ENCODE measurements at places on chromosomes 11 and 22.
A peak's percentile ranks its signal among the peaks of the same experiment; 100 is the strongest.

- DNase-seq: no peak
Measured at GRCh38 chr11:27467181-27467913, 5.2 kb downstream of the LGR4 start.

- DNase-seq: no peak
Measured at GRCh38 chr11:131561501-131561900, 191.1 kb downstream of the NTM start.

DNA sequence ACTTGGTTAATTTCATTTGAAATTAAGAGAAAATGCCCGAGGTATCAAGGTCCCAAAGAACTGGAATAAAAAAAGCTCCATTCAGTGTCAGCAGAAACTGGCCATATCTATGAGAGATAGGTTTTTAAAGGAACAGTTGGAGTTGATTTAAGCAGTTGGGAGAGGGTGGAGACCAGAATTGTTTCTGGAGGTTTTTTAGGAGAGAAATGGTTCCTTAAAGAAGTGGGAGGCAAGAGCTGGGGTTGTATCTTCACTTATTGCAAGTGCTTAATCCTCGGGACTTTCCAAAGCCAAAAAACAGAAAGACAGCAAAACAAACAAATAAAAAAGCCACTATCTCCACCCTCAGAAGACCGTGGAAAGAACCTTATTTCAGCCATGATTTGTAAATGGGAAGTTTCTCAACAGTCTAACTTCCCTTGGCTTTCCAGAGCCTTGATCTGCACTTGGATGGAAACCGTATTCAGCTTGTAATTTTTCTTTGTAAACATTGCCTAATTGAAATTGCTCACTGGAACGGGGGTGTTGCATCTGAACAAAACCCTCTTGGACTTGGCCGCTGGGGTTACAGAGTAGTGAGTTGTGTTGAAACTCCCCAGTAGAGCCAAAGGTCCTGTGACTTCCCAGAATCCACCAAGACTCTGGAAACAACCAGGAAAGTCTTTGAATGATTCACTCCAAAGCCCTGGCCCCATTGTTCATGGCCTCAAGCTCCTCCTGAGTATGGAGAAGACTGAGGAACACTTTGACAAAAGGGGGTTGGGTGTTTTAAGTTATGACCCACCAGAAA, 115.6 kb downstream of the SLC1A2 start:
- no peak for DNase-seq

DNA sequence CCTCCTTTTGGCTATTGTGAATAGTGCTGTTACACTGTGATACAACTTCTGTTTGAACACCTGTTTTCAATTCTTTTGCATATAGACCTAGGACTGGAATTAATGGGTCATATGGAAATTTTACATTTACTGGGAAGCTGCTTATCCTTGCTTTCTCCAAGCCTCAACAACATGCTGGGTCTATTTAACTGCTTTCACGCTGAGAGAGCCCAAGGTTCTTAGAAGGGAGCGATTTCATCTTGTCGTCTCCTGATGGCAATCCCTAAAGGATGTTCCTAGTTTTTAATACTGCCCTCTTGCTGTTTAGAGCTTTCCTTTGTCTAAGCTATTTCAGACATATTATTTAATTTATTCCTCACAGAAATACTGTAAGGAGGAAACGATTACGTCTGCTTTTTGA, 15.5 kb downstream of the IRAG1 start:
- DNase-seq: no peak

DNA sequence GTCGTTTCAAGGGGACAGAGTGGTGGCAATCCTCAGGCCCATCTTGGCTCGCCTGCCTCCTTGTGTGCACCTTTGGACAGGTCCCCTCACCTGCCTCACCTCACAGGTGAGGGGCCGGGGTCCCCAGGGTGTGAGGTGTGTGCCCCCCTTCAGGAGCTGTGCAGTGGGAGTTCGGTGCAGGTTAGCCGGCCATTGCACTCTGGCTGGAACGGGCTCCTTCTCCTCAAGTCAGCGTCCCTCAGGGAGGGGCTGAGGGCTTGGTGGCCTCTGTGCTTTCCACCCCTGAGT, 269.1 kb downstream of the TBC1D22A start:
- DNase-seq: no peak

GRCh38 chr11:20342347-20343141, 21.0 kb upstream of the HTATIP2 start:
- no peak for DNase-seq

GRCh38 chr11:14334893-14335292, 24.1 kb downstream of the RRAS2 start:
- no peak for DNase-seq

DNA sequence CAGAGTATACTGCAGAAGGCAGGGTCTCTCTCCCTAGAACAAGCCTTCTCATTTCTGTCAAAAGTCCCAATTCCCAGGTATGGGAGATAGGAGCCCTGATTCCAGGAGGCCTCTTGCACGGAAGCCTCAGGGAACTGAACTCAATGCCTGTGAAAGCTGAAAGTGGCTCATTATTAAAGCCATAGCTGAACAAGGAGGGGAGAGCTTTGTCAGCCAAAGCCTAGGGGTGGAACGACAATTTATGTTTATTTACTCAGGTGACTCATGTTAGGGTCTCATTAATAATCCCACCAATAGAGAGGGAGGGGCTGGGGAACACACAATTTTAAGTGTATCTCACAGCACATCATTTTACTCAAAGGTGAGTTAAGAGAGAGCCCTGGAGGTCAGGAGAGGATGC, 44.9 kb downstream of the DSCAML1 start:
- no peak for DNase-seq

GRCh38 chr11:108947654-108948570, 283.0 kb downstream of the DDX10 start:
- DNase-seq: peak; percentile 20

DNA sequence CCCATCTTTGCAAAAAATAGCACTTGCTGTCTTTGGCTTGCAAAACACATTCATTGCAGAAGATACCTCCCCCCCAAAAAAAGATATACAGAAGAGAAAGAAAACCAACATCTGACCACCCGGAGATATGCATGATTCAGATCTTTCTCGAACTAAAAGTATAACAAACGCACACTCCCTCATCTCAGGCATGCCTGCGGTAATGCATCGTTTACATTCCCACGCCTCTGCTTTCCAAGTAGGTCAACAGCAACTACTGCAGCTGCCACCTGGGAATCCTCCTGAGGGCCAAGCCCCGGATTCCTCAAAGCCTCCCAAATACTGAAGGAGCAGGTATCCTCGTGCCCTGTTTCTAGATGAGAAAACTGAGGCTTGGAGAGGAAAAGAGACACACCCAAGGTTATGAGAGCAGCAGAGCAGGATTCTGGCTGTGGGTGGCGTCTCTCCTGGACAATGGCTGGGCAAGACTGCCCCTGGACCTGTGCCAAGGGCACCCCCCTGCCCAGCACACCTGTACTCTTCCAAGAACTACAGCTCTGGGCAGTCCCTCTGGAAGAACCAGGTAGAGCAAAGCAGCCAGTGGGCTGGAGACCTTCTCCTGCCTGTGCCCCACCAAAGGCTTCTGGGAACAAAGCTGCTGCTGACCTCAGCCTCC, 38.1 kb downstream of the NUP50 start:
- no peak for DNase-seq

GRCh38 chr22:16831257-16831656, 6.0 kb upstream of the XKR3 start:
- no peak for DNase-seq

DNA sequence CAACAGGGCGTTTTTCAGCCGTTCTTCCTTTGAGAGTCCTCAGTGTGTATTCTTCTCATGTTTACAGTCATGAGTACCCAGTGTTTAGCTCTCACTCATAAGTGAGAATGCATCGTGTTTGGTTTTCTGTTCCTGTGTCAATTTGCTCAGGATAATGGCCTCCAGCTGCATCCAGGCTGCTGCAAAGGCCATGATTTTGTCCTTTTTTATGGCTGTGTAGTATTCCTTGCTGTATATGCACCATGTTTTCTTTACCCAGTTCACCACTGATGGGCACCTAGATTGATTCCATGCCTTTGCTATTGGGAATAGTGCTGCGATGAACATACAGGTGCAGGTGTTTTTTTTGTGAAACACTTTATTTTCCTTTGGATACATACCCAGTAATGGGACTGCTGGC, 23.5 kb downstream of the B3GAT1 start:
- DNase-seq: no peak

DNA sequence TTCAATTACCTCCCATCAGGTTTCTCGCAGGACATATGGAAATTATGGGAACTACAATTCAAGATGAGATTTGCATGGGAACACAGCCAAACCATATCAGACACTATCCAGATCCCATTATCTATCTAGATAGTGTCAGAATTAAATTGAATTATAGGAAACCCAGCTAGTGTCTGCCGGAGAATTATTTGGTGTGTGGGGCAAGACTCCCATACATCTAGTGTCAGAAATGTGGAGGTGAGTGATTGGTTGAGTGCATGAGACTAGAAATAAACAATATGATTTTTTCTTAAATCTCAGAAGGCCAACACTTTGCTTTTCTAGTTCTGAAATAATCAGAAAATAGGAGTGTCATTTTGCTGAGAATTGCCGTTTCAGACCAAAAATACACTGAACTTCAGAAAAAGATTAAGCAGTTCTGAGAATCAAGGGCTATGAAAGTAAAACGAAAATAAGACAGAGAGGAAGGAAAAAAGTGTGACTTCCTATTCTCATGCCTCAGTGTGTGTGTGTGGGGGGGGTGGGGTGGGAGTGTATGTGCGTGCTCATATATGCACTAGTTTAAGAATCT, 21.3 kb downstream of the CASP12 start:
- no peak for DNase-seq

DNA sequence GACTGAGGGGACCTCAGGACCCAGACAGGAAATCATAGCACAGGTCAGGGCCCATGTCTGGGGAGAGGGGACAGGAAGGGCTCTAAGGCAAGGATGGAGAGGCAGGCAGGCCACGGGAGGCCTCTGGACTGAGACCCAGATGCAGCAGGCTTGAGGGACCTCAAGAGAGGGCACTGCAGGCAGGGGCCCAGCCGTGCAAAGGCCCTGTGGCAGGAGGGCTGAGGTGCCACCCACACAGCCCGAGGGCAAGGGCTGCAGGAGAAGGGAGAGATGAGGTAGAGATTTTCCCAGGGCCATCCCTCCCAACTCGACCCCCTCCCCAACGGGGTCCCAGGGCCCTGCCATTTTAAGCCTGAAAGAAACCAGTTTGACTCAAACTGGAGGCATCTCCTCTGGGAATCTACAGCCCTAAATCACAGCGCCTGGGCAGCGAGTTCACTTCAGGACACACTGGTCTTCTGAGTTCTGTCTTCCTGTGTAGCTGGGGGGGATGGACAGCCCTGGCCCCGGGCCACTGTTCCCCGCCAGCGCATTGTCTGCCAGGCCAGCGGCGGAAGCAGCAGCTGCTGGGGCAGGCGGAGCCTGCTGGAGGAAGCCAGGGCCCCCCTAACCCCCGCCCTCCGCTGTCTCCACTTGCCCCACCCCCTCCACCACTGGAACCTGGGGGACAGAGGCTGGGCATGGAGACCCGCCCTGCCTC, 20.3 kb upstream of the WNT7B start:
- DNase-seq: no peak

- no peak for DNase-seq
Measured at GRCh38 chr11:67248653-67249052, 17.6 kb upstream of the GRK2 start.

DNA sequence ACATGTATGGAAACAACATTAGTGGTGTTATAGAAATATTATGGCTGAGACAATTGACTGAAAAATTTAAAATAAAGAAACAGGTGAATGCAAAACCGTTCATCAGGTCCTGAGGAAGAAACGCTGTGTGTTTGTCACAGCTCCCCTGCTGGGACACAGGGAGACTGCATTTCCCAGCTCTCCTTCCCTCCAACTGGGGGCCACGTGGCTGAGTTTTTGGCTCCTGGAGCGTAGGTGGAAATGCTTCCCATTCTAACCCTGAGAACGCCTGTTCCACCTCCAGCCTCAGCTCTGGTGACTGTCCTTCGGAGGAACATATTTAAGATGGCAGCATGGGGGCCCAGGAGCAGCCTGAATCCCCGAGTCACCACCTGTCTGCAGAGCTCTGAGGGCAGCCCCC, 398.6 kb downstream of the BRD1 start:
- DNase-seq: no peak

GRCh38 chr11:95863486-95864140, 60.3 kb downstream of the MTMR2 start:
- no peak for DNase-seq

GRCh38 chr11:65538232-65538914, 13.5 kb downstream of the SCYL1 start:
- DNase-seq: peak; percentile 34

Data from 8988T (cell line).